Skeletal muscle cell (primary cell): ENCODE measurements at places on chromosomes 5 and 9.

DNA sequence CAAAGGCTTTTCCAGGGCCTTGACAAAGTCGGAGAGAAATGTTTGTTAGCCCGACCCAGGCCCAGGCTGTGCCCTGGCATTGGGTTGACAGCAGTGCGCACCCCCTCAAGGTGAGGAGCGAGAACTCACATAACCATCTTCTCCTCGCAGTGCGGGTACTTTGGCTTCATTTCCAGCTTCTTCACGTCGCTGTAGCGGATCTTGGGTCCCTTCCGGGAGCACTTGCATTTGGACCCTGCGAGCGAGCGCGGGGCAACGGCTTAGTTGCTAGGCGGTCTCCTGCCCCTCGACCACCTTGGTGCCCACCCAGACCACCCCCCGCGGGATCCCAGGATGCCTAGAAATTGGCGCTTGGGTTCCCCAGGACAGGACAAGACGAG is 496 bp downstream of the CXCL14 start:
- no peak for DNase-seq

GRCh38 chr5:53766673-53767072 is 206.2 kb downstream of the NDUFS4 start:
- DNase-seq: no peak

- peak; percentile 94 for DNase-seq
Observed at GRCh38 chr9:131635285-131635684, 90.0 kb downstream of the PRRT1B start.

DNA sequence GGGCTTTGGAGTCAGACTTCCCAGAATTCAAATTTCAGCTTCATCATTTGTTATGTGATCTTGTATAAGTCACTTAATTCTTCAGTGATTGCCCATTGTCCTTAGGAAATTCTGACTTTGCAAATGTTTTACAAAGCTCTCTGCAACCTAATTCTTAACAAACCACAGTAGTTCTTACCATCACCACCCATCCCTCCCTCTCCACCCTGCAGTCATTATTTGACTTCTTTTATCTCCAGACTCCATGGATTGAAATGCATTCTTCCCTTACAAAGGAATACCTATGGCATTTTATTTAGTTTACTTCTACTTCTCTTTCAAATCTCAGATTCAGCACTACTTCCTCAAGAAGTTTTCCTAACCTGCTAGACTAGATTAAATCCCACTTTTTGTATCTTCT is 23.1 kb downstream of the SHLD3 start:
- DNase-seq: no peak

DNA sequence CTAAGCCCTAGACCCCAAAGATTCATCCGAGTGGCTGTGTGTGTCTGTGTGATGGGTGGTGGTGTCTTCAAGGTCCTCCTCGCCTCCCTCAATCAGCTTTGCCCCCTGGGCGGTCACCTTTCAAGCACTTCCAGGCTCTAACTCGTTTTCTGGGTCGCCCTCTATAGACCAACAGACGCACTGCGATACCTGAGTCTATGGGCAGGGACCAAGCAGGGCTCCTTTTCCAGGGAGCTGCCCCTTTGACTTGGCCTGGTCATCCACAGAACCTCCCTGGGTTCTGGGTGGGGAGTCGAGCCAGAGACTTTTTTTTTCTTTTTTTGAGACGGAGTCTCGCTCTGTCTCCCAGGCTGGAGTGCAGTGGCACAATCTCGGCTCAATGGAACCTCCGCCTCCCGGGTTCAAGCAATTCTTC is 1.1 kb downstream of the SLC27A4 start:
- DNase-seq: no peak

DNA sequence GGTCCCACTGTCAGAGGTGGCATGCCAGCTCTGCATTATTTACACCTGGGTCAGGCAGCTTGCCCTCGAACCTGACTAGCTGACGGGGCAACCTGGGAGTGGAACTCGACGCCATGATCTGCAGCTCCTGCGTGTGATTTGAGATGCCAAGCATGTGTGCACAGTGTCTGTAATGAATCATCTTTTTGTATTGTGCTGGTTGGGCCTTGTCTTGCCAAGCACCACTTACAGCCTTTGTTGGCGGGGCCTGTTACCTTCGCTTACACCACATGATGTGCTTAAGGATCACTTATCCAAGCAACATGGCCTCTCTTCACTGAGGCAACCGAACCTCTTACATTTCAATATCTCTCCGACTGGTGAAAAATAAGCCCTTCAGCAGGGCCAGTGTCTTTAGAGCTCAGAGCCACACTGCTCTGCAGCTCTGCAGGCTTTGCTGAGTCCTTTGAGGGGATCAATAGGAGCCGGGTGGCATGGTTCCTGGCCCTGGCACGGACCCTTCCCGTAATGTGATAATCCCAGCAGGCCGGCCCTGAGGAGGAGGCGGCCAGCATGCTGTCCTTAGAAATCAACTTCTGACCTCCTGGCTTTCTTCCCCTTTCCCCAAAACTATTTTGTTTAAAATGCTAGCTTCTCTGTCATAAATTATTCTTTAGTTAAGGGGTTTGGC is 297.7 kb upstream of the CD180 start:
- DNase-seq: no peak

DNA sequence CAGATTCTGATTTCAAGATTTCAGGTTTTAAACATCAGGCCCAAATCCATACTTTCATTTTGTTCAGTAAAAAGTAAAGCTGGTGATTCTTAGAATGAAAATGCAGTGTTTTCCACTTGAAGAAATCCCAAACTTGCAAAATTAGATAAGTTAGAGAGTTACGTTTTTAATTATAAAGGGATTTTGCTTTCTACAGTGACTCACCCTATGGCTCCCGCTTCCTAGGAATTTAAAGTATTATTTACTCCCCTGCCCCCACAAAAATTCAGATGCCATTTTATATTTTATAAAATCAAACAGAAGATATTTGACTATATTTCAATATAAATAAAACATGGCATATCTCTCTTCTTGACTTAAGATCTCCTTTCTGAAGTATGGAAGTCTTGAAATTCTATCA is 402.9 kb downstream of the ZSWIM6 start:
- no peak for DNase-seq

- DNase-seq: no peak
Observed at GRCh38 chr9:126377536-126377935, 50.9 kb downstream of the MVB12B start.

- DNase-seq: no peak
Observed at GRCh38 chr9:36609306-36609705, 36.6 kb downstream of the MELK start.

- no peak for DNase-seq
Observed at GRCh38 chr5:157918811-157919742, 60.1 kb upstream of the CLINT1 start.

GRCh38 chr9:78132701-78133058 is 101.1 kb upstream of the GNAQ start:
- DNase-seq: no peak

DNA sequence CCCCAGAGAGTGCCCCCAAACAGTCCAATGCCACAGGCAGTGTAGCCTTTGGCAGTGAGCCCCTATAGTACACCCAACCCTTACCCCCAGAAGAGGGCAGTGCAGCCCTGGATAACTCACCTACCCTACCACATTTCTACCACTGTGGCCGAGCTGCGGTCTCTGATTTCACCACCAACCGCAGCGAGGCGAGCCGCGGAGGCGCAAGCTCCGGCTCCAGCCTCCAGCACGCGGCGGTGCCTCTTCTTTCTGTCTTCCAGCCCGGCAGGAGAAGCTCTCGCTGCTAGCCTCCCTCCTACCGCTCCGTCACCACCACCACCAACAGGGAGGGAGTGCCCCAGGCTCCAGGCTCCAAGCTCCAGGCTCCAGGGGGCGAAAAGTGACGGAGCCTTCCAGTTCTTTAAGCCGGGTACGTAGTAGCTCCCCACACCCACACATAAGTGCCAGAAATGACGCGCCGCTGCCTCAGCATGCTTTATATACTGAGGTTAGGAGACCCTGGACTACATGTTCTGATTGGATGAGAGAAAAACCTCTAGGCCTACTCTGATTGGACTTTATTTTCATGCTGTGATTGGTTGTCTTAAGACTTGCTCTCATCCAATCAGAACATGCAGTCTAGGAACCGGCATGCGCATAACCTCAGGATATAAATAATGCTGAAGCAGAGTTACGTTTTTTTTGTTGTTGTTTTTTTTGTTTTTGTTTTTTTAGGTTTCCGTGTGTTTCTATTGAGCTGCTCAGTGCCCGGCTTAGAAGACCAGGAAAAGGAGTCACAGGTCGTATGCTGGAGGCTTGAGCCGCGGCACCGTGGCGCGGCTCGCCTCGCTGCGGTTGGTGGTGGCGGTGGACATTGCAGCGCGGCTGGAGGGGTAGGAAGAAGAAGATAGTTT is at the start of gene PCAT7:
Gene PCAT7, plus strand, starts transcription at position 645 of the 893 bp plus-strand sequence.
- DNase-seq: no peak

DNA sequence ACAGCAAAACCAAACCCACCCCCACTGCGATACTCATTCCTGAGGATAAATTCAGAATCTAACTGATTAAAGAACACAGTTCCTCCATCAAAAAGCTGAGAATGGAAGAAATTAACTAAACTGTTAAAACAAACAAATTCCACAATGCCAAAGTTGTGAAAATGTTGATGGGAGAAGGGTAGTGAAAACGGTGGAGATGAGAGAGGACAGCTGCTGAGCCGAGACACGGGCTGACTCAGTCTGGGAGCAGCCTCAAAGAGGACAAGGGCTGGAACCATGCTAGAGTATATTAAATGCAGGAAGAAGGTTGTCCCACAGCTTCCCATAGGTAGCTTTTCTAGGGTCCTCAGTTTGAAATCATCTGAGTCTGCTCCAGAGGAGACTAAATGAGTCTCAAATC is 14.3 kb downstream of the ADAMTS12 start:
- no peak for DNase-seq

GRCh38 chr5:97118261-97119006 is 24.0 kb downstream of the LIX1 start:
- no peak for DNase-seq

DNA sequence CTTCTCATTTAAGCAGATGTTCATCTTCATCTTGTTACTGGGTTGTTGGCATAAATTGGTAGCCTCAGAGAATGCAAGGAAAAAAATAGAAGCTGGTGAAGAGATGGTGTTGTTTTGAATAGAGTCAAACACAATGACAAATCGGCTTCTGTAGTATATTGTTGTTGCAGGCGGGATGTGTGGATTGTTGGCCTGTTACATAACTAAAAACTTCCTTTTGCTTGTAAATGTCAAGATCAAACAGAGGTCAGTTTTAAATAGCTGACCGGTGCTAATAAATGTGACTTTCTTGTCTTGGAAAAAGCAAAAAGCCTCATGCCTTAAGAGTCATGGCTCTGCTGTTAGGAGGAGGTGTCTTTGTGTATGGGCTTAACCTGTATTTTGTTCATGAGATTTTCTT is 59.2 kb downstream of the CCDC192 start:
- DNase-seq: no peak

DNA sequence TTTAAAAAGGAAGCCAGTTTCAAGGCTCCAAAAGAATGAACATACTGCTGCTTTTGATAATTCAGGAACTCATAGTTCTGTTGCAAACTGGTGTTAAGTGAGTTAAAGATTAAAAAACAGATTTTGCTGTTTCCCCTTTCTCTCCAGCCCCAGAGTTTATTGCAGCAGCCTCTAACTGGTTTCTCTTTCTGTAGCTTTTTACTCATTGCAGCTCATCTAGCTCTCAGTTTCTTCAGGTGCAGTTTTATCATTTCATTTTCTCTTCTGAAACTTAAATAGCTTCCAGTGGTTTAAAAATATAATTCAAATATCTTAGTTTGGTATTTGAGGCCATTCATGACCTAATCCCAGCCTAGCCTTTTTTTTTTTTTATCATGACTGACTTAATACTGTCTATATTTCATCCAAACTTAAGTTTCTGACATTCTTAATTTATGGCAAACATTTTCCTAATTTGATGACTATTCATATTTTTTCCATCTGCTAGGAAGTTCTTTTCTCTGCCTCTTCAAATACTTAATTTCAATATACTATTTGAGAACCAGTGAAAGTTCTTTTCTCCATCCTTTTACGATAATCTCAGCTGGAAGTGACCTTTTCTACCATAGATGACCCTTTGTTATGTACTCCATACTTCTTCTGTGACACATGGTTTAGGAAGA is 252.7 kb upstream of the GRIA1 start:
- no peak for DNase-seq

DNA sequence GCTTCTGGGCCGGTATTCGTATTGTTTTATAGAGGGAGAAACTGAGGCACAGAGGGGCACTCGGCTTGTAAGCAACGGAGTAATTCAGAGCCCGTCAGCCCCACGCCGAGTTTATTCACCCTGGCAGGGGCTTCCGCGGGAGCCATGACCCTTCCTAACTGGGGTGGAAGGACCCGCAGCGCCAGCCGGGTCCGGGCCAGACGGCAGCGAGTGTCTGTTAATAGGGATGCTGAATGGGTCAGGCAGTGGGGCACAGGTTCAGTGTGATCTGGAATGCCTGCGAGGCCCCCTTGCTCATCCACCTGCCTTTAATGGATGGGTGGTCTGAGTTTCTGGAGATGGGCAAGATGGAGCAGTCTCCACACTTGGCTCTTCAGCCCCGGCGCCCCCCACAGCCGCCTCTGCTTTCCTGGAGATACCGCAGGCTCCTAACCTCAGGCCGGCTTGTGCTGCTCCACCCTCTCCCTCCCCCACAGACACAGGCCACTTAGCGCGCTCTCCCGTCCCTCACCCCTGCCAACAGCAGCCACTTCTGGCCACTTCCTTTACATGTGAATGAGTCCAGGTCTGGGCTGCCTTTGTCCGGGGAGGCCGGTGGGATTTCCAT is 147.1 kb downstream of the ERCC6L2 start:
- no peak for DNase-seq

DNA sequence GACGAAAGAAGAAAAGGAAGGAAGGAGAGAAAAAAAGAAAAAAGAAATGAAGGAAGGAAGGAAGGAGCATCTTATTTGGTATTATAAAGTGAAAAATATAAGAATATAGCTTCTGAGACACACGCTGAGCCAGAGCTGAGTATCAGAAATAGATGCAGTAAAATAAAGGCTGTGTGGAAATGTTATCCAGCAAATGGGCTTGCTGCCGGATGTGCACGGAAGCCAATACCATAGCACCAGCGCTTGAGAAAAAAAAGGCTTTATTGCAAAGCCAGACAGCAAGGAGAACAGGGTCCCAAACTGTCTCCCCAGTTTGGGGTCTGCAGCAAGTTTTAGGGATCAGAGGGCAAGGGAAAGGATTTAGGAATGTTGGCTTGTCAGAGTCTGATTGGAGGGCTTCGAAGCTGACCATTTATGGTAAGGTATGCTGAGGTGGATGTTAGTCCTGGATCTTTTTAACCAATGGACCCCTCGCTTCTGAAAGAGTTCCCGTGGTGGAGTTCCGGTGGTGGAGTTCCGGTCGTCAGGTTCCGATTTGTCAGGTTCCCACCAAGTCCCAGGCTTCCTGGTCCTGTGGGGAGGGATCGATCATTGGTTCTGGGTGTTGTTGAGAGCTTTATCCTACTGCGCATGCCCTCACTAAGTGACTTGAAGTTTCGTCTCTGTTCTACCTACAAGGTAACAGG is 70.4 kb downstream of the SFXN1 start:
- DNase-seq: no peak

DNA sequence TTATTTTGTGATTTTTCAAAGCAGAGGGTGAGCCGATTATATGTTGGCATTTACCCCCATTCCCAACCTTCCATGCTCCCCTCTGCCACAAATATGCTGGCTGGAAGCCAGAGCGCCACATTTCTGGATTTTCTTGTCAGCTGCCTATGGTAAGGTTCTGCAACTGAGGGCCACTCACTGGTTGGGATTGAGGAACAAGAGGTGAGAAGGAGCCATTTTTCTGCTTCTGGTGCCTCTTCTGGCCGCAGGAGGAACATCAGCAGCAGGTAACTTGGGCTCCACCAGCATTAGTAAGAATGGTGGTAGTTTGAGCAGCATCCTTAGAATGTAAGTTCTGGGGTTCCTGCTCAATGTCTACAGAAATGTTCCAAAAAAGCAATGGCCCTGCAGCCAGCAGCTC is 159.5 kb upstream of the MAST4 start:
- no peak for DNase-seq
